ENCODE measurements at places on chromosomes 12 and 14.

GRCh38 chr12:79850610-79851299 lies 84.1 kb downstream of the PPP1R12A start:
- DNase-seq: no peak

DNA sequence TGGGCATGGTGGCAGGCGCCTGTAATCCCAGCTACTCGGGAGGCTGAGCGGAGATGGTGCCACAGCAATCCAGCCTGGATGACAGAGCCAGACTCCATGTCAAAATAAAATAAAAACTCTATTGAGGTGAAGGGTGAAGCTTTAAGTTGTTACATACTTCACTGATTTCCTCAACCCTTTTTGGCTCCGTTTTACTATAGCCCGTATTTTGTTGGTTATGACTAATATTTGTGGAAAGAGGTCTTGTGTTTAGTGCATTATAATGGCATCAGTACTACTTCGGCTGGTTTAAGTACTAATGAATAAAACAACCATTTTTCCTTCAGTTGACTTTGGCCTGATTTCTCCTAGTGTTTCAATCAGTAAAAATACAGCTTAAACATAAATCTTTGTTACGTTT lies 27.0 kb upstream of the SLC2A14 start:
- DNase-seq: no peak

- DNase-seq: no peak
These were observed 17.6 kb downstream of the PTPRB start for GRCh38 chr12:70619471-70620152.

DNA sequence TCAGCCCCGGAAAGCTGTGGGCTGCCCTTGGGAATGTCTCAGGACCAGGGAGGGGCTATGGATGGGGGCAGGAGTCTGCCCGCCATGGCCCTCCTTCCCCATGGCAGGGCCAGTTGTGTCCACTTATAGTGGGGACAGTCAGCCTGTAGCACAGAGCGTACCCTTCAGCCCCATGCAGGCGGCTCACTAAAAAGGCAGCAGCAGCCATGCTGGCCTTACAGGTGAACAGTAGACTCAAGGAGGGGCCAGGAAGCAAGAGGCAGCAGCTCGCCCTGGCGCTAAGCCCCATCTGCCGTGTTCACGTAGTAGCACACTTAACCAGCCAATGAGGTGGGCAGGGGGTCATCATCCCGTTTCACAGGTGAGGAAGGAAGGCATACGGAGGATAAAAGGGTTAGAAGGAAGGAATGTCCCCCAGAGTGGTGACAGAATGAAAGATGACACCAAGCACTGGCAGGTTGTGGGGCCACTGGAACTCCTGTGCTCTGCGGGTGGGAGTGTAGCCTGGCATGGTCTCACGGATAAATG lies 52.7 kb downstream of the FAM222A start:
- DNase-seq: no peak

DNA sequence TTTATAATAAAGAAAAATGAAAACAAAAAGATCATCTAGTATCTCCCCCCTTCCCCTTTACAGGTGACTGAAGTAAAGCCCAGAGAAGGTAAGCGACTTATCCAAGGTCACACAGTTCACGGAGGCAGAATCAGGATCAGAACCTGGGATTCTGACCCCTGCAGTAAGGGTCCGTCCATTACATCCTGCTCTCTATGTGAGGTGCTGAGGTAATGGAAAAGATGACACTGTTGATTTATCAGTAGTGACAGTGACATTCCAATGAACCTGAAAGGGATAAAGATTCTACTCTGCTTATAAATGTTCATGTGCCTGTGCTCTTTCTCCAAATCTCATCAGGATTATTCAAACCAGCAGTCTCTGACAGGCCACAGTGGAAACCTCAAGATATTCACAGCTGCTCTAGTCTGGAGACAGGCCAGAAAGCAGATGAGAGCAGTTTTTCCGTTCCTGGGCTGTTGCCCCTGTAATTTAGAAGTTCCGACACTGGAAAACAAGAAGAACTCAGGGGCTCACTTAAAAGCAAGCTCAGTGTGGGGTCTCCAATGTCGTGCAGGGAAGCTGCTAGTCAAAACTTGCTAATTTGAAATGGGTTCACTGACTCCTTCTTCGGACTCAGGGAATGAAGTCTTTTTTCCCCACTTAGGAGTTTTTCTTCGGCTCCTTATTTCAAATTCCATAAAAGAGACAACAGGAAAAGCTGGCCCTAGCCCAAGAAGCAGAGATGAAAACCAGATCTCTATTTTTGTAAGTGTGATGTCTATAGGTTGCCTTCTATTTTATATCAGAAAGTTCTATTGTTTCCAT lies 131.8 kb upstream of the EEA1 start:
- DNase-seq: no peak

DNA sequence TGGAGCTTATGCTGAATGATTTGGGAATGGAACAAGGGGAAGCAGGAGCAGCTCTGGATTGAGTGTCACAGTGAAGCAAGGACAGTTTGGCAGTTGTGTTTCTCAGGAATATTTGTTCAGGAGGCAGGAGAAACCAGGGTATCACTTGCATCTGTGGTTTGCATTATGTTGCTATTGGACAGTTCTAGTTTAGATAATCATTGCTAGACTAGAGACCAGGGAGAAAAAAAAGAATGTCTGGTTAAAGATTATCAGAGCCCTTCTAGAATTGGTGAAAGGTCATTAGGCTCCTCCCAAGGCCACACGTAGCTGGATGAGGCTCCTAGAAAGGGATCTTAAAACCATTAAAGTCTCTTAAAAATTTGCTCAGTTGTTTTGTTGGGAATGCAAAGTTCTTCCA lies 17.0 kb upstream of the SRSF5 start:
- DNase-seq: no peak

- no peak for DNase-seq
These were observed 34.3 kb upstream of the CHFR start for GRCh38 chr12:132921685-132922084.

- no peak for DNase-seq
These were observed 95.8 kb downstream of the DICER1 start for GRCh38 chr14:95061317-95062093.

DNA sequence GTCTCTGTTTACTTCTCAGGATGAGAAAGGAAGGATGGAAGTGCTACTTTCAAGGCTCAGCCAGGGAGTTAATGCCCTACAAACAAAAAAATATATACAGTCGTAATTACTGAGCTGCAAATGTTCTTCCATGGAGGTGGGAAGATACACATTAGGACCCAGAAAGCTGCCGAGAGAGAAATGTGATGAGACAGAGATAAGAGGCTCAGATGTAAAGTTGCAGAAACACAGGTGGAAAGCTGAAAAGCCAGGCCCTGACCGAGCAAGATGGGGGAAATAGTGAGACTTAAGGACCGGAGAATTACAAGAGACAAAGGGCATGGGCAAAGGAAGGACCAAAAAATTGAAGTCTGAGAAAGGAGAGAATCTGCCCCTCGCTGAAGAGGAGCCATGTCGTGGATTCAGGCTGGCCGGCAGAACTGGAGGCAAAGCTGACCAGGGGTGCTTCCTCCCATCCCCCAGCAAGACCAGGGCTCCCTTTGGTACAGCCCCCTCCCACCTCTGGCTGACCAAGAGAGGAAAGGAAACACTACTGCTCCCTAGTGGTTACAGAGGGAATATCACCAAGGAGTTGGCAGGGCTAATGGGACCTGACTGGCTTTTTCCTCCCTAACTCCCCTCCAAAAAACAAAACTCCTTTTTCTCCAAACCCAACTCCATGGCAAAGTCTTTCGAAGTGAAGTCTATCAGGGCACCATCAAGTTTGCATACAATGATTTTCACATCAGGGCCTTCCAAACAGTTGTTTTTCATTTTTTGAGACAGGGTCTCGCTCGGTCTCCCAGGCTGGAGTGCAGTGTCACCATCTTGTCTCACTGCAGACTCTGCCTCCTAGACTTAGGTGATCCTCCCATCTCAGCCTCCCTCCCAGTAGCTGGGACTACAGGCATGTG lies 12.1 kb downstream of the ZFHX2 start:
- peak; percentile 15 for DNase-seq

GRCh38 chr12:26298785-26299621 lies 103.6 kb downstream of the SSPN start:
- DNase-seq: peak; percentile 36

DNA sequence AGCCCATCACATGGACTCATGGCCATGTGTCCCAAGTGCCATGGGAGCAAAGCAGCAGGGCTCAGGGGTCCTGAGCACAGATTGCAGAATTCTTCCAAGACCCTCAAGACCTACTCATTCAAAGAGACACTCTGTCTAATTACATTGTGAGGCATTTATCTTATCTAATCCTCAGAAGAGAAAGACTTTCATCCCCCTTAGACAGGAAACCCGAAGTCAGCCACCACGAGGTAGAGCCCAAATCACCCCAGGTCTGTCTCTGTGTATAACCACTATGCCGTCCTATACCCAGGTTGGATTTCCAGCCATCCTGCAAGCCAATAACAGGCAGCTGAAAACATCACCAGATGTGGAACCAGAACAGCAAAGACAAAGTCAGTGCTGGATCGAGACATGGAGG lies 8.9 kb upstream of the BCL11B start:
- DNase-seq: no peak

DNA sequence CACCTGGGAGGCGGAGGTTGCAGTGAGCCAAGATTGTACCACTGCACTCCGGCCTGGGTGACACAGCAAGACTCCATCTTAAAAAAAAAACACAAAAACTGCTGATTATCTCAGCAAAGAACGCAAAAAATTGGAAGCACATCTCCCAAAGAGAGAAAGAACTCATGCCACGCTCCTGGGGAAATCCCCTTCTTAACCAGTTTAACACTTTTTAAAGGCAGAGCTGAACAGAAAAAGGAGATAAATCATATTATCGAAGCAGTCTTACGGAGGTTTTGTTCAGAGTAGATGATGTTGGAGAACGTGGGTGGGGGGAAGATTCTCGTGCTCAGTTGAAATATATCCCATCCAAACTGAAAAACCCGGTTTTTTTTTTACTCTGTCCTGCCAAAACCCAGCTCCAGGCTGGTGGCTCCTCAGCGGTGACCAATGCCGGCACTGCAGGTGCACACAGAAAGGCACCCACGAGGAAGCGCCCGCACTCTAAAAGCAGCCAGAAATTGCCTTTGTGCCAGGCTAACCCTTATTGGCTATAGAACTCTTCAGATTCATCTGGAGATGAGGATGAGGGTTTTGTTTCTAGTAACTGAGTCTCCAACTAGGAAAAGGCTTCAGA lies 100.2 kb upstream of the PARP11 start:
- DNase-seq: no peak

GRCh38 chr14:81313200-81313599 lies 86.9 kb downstream of the STON2 start:
- no peak for DNase-seq

GRCh38 chr12:90290980-90291975 lies 582.6 kb upstream of the ATP2B1 start:
- no peak for DNase-seq

Measured in CD4-positive, alpha-beta T cell treated with Interleukin-1 beta for 1 hour (primary cell).